H7 (cell line): ENCODE measurements at places on chromosomes 5 and 9. TPM values are rescaled to one million over a fixed set of nuclear protein-coding genes. Genes with fewer than 3 reads are reported as not detected.

GRCh38 chr5:147512659-147513379 lies 3.0 kb upstream of the DPYSL3 start:
- DNase-seq = no peak

- DNase-seq = no peak
Observed at GRCh38 chr9:89714321-89714720, 109.5 kb downstream of the GADD45G start.

ADGRD2 gene
- not detected in 2 replicates for total RNA-seq

- DNase-seq = no peak
Observed at GRCh38 chr9:35754264-35754663, at the start of gene MSMP. MSMP (minus strand) TSS chr9:35754276; CDS start chr9:35754129, 147 bp downstream.

GRCh38 chr5:163506726-163507125 lies 1.3 kb downstream of the MAT2B start:
- no peak for DNase-seq

DNA sequence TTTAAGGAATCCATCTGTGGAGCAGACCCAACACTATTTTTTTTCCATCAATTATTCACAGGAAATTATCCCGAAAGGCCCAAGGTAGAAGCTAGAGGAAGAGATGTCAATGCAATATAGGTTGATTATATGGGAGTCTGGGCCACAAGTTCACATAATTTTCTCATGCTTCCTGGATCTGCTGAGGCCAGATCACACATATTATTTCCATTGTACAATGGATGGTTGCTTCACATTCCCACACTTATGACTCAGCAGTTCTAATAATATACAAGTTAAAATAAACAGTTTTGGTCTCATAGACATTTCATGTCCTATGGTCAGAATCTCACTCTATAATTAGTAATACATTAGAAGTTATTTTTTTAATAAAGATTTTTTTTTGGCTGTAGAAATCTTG lies 66.0 kb upstream of the PTPRD start:
- no peak for DNase-seq

DDX4 gene
- total RNA-seq = not detected in 2 replicates

SH3TC2 gene
- total RNA-seq = 0.07 TPM in 1 of 2 replicates, not detected in the other

PLCXD3 gene
- total RNA-seq = 0.18 and 0.38 TPM in 2 replicates

DNA sequence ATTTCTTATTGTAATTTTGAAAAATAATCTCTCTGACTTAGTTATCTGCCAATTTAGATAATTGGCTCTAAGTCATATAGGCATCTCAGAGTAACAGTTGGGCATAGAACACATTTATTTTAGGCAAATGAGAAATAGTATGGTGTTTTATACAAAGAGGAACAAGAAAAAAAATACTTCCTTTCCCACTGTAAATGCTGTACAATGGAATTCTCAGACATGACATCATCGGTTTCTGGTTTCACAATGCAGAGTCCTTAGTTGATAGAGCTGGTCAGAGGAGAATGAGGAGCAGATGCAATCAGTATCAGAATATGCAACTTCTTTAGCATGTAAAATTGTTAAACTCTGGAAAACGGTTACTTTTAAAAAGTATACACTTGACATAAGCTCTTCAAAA lies 49.4 kb downstream of the PLK2 start:
- no peak for DNase-seq

GRXCR2 gene
- total RNA-seq = not detected in 2 replicates

DNA sequence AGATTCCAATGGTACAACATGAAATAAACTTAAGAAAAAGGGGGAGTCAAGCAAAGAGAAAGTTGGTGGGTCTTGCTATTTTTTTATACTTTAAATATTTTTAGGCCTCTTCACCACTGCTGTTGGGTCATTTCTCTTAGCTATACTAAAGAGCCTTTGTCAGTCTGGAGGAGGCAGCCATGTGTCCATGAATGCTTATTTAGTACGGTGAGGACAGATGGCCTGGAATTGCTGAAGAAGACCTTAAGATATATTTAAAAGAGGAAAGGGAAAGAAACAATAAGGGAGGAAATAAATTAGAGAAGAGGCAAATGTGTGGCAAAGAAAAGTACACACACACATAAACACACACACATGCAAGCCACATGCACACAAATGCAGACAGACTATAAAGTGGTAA lies 560.5 kb upstream of the MEF2C start:
- no peak for DNase-seq

DNA sequence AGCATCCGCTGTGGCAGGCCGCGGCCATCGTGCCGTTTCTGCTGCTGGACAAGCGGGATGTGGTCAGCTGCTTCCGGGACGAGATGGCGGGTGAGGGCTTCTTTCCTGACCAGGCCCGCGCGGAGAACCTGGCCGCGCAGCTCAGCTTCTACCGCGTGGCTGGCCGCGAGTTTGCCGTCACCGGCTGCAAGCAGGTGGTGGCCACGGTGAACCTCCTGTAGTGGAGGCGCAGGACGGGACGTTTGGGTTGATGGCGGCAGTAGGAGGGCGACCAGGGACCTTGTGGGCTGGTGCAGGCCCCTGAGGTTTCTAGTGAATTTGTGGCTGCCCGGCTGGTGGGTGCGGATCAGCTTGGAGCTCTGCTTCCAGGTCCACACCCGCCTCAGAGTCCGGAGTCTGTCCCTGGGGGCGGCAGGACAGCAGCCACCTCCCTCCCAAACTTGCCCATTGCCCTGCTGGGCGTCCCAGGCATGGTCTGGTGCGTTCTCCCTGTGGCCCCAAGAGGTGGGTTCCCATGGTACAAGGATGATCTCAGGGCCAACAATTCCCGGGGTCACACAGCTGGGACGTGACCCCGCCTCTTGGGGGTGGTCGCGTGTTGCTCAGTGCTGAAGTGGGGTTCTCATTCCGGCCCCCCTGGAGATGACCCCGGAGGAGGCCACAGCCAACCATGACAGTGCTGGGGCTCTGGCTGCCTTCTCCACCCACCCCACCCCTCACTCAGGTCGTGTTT lies 2.4 kb downstream of the TOR4A start:
- peak; percentile 56 for DNase-seq

SHISAL2B gene
- total RNA-seq = 15.4 and 22.5 TPM in 2 replicates

GRCh38 chr5:139900546-139901250 lies 105.1 kb downstream of the PSD2 start:
- DNase-seq = no peak

GRCh38 chr5:145510769-145511168 lies 324.4 kb downstream of the PRELID2 start:
- no peak for DNase-seq

DNA sequence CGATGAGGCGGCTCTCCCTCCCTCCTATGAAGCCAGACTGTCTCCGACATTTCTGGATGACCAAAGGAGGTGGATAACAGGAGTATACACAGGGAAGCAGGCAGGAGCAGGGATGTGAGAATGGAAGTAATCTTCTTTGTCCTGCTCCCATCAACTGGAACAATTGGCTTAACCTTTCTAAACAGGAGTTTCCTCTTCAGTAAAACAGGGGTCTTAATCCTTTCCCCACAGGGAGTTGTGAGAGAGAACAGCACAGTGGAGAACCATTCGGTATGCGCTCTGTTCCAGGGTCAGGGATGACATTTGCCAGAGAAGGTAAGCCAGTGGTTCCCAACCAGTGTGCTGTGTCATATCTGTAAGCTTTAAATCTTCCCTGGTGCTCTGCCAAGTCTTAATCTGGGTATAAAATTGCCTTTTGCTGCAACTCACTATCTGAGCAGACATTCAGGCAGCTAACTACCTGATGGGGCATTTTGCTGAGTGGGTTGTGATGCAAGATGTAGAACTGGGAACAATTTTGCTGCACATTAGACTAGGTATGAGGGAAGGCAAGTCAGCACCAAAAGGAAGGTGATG lies 294.8 kb upstream of the KIF2A start:
- DNase-seq = no peak

C9orf153 gene
- not detected in 2 replicates for total RNA-seq

DNA sequence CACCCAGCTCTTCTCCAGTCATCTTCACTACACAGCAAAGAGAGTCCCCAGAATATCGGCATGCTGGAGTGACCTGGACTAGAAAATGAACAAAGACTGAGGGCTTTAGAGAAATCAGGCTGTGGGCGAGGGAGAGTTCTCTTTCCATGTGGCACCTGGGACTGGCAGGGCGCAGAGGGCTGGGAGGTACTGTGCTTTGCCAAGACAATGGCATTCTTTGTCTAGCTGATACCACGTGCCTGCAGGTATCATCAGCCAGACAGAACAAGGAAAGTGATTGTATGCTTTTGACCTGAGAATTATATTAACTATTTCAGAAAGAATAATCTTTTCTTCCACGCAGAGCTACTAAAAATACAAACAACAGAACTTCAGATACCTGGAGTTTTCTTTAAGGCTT lies 30.5 kb downstream of the DDX31 start:
- DNase-seq = no peak
